ENCODE measurements at places on chromosomes 2 and 18.

DNA sequence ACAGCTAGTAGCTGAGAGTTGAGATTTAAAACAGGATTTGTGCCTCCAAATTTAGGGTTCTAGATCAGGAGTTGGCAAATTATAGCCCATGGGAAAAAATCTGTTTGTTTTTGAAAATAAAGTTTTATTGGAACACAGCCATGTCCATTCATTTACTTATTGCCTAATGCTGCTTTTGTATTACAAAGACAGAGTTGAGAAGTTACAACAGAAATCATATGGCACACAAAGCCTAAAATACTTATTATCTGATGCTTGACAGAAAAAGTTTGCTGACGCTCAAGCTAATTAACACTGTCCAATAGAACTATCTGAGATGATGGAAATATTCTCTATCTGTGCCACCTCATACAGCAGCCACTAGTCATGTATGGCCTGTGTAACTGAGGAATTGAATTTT is 229.1 kb upstream of the RASGRP3 start:
- no peak for DNase-seq

DNA sequence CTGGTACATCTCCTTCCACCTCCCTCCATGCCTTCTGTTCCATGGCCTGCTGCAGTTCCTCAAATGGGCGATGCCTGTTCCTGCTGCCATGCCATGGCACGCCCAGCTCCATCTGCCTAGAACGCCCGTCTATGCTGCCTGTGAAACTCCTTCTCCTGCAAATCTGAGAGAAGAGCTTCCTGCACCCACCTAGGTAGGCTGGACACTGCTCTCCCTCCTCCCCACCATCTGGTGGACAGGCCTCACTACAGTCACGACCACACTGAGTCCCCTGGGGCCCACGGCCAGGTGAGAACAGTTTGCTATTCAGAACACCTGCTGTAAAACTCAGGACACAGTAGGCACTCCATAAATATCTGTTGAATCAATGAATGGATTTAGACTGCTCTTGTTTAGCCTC is 92.4 kb downstream of the LAMA1 start:
- no peak for DNase-seq

DNA sequence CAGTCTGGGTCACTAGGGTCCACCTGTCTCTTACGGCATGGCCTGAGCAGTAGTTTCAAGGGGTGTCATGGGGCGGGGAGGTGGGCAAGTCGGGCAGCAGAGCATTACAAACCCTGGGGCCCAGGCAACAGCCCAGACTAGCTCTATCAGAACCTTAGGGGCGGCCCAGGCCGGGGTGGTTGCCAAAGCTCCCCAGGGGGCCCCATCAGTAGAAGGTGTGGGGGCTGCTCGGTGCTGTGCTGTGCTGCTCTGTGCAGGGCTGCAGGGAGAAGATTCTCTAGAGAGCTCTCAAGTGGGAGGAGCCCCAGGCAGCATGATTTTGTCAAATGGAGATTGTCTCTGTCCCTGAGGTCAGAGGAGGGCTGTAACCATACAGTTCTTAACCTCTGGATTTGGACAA is 36.4 kb upstream of the SLC14A1 start:
- DNase-seq, result no peak

DNA sequence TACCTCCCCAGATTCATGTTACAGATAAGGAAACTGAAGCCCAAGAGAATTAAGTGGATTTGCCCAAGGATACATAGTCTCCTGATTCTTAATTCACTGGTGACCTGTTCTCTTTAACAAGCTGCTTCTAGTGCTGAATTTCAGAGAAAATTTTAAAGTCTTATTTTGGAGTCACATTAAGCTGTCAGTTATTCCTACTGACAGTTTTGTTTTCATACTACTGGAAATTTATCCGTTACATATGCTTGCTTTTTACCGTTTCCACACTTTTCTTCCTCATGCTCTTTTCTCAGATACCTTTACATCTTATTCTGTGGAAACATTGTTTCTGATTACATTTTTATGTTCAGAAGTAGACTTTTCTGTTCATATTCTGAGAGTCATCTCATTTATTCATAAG is 1.3 kb downstream of the MOB4 start:
- DNase-seq, result no peak

DNA sequence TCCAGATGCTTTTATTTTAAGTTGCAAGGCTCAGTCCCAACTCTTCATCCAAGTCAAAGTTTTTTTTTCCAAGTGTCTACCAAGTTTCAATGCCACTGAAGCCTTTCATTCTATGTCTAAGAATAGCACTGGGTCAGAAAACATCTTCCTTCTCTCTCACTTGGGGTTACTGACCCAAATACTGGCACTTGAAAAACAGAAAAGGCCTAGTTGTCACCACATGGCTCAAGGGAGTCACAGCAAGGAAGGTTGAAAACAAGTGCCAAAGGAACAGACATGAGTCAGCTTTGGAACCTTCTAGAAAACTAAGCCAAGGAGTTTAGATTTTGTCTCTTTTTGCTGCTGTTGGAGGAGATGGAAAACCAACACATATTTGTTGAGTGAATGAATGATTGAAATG is 146.5 kb downstream of the COPS8 start:
- no peak for DNase-seq

GRCh38 chr2:219001577-219002394 is 8.6 kb upstream of the CRYBA2 start:
- DNase-seq, result peak; percentile 97

GRCh38 chr18:59159986-59160385 is 20.3 kb downstream of the SEC11C start:
- no peak for DNase-seq

DNA sequence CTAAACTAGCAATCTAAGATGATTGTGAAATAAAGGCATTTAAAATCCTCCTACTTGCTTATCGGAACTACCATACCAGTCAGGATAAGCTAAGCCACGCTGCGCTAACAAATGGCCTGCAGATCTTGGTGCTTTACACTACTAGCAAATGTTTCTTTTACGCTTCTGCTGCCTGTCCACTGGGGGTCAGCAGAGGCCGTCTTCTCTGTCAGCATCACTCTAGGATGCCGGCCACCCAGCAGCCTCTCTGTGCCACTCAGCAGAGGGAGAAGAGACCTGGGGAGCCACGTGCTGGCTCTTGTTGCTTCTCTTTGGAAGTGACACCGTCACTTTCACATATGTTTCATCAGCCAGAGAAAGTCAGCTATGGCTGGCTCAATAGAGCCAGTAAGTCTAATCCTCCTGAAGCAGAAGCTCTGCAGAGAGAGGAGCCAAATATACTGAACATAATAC is 36.6 kb downstream of the COPS8 start:
- DNase-seq, result no peak

DNA sequence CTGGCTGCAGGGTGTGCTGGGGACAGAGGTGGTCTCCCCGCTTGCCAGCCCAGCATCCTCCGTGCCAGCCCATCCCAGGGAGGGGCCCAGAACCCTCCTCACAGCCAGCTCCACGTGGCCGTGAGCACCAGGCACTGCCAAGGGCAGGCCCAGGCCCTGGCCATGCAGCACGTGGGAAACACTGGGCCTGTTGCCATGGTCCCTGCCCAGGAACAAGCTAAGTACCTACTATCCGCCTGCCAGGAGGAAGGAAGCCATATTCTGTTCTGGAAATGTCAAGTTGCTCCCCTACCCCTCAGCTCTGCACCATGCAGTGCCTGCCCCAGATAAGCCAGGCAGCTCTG is 250.6 kb downstream of the CYP26B1 start:
- DNase-seq, result no peak

- DNase-seq, result no peak
Measured at GRCh38 chr2:96116879-96117533, 635 bp upstream of the ADRA2B start.

GRCh38 chr18:23967321-23968089 is 47.0 kb upstream of the TTC39C start:
- DNase-seq, result no peak

DNA sequence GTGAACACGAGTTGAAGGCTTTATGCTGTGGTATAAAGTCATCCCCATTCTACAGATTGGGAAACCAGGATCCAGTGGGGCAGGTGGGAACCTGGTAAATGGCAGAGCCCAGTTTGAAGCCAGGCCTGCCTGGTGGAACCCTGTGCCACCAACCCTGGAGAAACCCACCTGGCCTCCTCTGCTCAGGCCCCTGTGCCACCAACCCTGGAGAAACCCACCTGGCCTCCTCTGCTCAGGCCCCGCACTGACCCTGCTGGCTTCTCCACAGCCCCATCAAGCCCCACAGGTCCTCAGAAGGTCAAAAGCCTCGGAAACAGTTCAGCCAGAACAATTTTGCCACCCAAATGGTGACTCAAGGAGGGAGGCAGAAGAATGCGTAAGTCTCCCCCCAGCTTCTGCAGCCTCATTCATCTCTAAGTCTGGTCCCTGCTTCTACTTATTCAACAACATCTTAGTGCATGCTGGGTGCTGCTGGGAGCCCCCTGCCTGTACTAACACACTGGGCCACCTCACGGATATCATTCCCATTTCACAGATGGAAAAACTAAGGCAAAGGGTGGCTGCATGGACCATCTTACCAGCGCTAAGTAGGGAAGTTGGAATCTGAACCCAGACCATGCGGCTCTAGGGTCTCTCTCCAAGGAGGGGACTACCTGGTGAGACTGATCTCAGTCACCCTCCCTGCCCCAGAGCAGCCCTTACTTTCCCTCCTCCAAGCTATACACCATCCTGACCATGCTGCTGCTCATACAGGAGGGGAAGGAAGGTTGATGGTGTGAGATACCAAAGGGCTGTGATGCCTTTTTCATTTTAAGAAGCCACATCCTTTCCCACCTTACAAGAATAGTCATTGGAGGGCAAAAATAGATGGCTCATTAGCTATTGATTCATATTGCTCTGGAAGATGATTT is 93.7 kb upstream of the ID2 start:
- DNase-seq, result no peak

- no peak for DNase-seq
Measured at GRCh38 chr2:201880993-201881611, 74.8 kb downstream of the CDK15 start.

- DNase-seq, result no peak
Measured at GRCh38 chr18:26309281-26309680, 83.0 kb downstream of the TAF4B start.

DNA sequence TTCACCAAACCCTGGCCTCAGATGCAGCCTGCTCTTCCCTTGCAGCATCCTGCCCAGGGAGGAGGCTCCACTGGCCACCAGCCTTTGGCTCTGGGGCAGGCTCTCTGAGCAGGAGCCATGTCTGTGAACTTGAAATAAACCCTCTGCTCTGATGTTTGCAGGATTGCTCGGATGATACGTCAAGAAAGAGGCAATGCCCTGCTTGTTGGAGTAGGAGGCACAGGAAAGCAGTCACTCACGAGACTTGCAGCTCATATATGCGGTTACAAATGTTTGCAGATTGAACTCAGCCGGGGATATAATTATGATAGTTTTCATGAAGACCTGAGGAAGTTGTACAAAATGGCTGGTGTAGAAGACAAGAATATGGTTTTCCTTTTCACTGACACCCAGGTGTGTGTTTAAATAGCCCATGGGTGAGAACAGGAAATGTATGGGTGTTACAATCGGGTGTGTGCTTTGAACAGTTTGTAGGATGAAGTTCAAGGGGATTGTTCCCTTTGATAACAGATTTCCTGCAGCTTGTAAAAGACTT is 177.9 kb downstream of the DNAH6 start:
- no peak for DNase-seq

- DNase-seq, result no peak
Measured at GRCh38 chr18:68555879-68556301, 159.0 kb downstream of the TMX3 start.

DNA sequence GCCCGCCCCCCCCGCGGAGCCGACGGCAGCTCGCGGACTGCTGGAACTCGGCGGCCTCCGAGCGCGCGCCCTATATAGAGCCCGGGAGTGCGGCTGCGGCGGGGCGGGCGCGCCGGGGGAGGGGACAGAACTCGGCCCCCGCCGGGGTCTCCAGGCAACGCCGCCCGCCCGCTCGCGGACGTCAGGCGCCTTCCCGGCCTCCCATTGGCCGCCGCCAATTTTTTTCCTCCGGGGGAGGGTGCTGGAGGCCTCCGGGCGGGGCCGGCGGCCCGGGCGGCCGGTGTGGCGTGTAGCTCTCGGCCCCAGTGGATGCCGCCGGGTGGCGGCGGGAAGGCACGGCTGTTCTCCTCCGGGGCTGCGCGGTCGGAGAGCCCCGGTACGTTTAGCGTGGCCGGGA is at the start of gene ZFP36L2:
Gene ZFP36L2, minus strand, starts transcription at position 49 of the 397 bp plus-strand sequence. CDS start 291 bp downstream, outside the sequence.
- DNase-seq, result peak; percentile 89

GRCh38 chr2:238801791-238802190 is 46.1 kb upstream of the TWIST2 start:
- no peak for DNase-seq

GRCh38 chr2:208000701-208001395 is 24.5 kb downstream of the PLEKHM3 start:
- no peak for DNase-seq

- no peak for DNase-seq
Measured at GRCh38 chr2:54858021-54858681, 134.7 kb downstream of the EML6 start.

DNA sequence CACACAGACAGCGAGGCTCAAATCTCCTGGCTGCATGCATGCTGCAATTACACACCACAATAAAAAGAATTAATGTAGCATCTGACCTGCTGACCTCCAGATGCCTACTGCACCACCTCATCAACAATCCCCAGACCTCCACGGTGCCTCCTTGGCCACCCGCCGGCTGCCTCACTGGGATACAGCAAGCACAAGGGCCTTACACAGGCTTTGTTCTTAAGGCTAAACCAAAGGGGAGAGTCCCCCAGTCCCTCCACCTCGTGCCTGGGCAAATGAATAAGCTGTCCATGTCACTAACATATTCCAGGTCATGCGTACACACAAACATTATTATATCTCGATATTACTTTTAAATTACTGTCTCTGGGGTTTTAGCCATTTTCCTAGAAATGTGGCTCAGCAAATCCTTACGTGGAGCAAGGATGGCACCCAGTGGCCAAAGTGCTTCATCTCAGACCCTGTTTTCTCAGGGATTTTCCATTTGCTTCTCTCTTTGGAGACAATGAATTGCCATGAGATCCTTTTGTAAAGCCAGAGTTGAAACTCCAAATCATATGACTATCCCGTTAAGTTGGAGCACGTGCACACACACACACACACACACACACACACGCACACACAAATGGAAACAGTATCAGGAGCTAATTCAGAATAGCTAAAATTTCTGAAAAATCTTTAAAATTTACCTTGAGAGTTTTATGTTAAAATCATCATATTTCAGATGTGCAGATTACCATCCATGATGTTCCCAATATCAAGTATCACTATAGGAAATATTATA is 313.8 kb downstream of the PDE11A start:
- DNase-seq, result peak; percentile 13

- no peak for DNase-seq
Measured at GRCh38 chr2:106185475-106186184, 8.5 kb downstream of the UXS1 start.

DNA sequence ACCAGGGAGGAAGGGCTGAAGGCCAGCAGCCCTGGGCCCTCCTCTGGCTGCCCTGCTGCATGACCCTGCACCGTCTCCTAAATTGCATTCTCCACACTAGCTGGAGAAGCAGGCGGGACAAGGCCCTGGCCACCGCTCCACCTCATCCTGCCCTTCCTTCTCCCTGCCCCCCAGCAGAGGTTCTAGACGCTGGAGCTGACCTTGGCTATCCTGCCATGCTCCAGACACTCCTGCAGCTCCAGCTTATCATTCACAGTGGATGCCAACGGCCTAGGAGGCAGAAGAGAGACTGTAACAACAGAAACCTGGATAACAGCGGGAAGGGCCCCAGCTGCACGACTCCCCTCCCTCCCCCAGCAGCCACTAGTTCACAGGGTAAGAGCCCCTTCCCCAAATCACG is 68.4 kb upstream of the POMC start:
- no peak for DNase-seq
